Activated naive CD4-positive, alpha-beta T cell (primary cell): ENCODE measurements at places on chromosomes 5 and 9.

- no peak for DNase-seq
These were observed 312.5 kb upstream of the PTGER4 start for GRCh38 chr5:40367255-40367654.

- no peak for DNase-seq
These were observed 65.9 kb upstream of the DAP start for GRCh38 chr5:10826971-10827370.

DNA sequence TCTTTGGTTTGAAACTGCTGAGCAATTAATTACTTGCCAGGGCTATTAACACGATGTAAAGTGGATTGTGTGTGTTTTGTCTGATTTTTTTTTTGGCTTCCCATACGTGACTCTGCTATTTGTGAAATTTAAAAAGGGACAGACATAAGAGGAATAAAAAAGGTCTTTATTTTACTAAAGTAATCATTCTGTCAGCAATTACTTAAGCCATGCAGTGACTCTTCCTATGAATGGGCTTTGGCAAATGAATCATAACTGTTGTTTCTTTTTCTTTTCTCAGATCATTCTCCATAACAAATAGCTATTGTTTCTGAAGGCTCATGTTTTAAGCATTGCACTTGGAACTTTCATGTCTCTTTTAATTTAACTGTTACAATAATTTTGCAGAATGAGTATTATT lies 461.3 kb upstream of the RORB start:
- no peak for DNase-seq

GRCh38 chr5:125510651-125511050 lies 764.2 kb upstream of the ZNF608 start:
- DNase-seq: no peak

DNA sequence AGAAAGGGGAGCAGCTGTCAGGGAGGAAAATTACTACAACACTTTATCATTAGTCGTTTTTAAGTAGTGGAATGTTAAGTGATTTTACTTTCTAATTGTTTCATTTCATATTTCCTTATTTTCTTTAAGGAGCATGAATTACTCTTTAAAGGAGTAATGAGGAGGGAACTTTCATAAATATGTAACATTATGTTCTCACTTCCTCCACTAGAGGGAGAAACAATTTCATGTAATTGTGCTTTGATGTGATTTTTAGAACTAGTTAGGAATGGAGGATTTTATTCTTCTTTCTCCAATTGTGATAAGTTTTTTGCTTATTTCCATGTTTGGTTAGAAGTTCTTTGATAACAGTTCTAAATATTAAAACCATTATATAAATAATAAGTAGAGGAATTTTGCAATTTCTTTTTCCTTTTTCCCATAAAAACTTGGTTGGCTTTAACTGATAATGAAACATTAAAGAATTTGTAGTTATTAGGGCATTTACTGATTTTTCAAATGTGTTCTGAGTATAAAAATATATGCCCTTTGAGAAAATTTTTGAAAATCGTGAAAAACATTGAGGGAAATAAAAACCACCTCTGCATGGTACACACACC lies 25.6 kb downstream of the CEP78 start:
- DNase-seq: no peak

DNA sequence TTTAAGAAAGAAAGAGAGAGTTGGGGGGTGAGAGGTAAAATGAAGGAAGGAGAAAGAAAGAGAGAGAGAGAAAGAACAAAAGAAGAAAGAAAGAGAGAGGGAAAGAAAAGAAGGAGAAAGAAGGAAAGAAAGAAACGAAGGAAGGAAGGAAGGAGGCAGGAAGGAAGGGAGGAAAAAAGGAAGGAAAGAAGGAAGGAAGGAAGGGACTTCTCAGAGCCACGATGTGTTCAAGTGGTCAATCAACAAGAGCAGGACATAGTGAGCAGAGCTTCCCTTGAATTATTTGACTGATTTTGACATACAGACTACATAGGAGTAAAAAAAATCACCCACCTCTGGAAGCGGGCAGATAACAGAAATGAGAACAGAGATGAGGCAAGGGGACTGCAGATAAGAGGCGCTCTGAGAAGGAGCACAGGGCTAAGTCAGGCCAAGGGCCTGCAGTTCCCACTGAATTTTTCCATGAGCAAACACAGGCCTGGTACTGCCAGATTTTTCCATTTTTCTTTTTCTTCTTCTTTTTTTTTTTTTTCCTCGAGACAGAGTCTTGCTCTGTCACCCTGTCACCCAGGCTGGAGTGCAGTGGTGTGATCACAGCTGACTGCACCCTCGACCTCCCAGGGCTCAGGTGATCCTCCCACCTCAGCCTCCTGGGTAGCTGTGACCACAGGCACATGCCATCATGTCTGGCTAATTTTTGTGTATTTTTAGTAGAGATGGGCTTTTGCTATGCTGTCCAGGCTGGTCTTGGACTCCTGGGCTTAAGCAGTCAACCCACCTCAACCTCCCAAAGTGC lies 77.7 kb upstream of the IL17B start:
- DNase-seq: no peak

DNA sequence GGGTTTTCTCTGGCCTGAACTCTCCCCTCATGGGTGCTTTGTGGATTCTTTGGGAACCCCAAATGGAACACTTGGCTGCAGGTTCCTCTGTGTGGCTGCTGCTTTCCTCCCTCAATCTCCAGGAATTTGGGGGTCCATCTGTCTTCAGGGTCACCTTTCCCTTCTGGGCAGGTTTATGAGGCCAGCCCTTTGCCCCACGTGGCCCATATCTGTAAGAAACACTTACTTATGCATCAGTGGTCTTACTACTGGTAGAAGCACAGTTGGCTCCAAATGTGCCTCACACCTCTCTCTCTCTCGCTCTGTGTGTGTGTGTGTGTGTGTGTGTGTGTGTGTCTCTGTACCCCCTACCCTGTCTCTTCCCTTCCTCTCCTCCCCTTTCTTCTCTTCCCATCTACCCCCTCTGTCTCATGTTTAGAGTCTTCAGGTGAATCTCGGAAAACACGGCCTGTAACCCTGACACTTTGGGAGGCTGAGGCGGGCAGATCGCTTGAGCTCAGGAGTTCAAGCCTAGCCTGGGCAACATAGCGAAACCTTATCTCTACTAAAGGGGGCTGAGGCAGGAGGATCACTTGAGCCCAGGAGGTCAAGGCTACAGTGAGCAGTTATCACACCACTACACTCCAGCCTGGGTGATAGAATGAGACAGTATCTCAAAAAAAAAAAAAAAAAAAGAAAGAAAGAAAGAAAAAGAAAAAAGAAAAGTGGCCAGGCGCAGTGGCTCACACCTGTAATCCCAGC lies 26.8 kb downstream of the C5orf15 start:
- no peak for DNase-seq

DNA sequence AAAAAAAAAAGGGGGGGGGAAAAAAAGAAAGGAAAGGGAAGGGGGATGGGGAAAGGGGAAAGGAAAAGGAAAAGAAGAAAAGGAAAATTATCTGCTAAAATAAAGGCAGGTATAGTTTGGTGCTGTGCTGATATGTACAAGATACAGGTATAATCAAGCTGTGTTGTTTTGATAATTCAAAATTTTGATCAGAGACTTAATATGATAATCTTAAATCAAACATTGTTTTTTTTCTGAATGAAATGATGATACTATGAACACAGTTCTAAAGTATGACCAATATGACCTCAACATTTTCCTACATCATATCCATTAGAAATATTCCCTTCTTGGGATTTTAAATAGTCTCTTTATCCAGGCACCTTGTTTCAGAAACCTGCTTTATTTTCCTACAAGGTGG lies 115.6 kb upstream of the TRPM3 start:
- DNase-seq: no peak

DNA sequence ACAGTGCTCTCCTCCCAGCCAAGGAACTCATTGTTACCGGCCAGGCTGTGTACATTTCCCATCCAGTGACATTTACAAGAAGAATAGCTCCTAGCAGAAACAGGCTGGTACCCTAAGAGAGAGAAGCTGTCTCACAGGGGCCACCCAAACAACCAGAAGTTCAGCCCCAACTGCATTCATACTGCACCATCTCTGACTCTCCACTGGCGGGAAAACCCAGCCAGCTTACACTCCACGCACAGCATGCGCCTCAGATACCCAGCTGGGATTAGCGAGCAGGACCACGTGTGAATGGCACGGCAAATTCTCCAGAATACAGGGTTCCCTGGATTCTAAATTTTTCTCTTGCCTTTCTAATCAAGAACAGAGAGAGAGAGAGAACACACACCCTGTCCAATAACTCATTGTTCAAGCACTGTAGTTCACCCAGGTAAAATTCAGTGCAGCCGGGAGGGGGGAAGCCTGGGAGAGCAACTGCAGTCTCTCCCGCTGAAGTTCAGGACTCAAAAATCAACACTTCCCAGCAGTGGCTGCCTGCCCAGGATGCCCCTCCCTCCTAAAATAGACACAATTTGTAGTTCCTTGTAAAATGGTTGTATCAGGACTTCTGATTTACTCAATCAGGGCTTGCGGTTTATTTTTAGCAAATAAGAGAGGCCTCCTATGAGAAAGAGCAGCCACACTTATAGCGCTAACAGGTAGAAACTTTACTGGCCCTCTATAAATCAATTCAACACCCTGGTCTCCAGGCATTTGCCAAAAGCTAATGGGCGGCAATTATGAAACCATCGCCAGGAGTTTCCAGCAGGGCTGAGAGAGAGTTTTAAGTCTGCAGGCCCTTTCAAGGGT lies 2.2 kb downstream of the COL23A1 start:
- DNase-seq: no peak

GRCh38 chr5:160020964-160021363 lies 12.0 kb downstream of the TTC1 start:
- DNase-seq: no peak

- DNase-seq: no peak
These were observed 16.7 kb upstream of the COMMD10 start for GRCh38 chr5:116068028-116068632.

DNA sequence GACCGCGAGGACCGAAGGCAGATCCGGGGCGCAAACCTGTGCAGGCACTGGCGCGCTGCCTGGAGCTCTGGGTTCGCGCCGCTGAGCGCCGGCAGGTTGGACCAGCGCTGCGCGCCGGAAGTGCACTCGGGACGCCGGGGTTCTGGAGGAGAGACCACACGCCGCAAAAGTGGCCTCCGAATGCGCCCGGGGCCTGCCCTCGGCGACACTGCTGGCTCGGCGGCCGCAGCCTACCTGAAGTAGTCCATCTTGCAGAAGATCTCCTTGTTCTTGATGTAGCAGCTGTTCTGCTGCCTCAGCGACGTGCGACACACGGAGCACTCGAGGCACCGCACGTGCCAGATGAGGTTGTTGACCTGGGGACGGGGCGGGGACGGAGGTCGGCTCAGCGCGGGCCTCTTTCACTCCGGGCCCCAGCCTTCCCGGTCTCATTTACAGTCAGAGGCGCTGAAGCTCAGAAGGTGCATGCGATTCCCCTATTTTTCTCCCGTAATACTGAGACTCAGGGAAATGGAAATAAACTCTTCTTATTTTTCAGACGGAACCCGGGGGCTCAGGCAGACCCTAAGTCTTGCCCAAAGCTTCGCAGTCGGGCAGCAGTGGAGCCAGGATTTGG lies 2.5 kb downstream of the LHX6 start:
- DNase-seq: no peak

DNA sequence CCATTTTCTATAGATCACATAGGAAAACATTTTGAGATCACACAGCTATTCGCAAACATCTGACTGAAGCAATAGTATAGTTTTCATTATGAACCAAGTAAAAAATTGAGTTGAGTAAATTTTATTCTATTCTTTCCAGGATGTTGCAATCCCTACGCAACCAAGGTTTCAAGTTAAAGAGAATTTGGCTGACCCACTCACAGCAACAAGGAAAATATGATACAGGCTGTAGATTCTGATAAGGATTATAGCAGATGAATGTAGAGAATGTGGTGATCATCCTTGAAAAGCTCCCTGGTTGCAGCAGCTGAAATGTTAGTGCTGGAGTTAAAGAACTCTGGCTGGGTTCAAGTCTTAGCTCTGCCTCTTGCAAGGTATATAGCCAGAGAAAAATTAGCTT lies 4.7 kb downstream of the ABCA1 start:
- no peak for DNase-seq

DNA sequence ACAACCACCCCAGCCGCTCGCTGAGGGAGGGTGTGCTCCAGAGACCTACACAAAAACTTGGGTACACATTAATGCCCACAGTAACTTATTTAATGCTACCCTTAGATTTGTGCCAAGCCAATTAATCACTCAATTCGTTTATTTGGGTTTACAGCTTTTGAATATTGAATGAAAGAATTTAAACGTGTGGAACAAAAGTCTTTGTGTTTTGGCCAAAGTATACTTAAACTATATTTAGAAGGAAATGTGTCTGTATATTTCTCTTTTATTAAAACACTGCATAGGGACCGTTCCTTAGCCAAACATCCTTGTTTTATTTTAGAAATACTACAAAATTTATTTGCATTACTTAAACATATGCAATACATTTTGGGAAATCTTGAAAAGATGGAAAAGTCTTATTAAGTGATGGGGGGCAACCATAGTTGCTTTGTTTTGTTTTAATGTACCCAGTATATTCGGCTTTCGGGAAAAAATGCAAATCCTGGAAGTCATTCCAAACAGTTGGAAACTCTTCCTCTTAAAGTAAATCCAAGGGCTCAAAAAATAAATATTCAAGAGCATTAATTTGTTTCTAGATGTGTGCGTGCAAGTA lies 11.8 kb downstream of the ZNF608 start:
- DNase-seq: no peak

GRCh38 chr5:129858131-129858675 lies 46.1 kb upstream of the CHSY3 start:
- no peak for DNase-seq

DNA sequence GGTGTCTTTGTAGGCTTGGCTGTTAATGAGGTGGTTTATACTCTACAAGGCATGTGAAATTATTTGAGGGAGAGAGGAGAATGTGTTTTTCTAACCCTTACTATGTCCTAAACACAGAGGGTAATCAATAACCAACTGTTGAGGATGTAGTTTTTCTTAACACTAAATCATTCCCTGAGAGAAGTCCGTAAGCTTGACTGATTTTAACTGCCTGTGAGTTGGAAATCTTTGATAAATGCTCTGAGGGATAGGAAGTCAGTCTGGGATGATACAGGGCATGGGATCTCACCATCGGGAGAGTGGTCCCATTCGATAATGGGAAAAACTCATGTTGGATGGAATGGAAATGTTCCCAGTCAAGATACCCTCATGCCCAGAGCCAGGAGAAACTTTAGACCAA lies 249.6 kb downstream of the PDZD2 start:
- no peak for DNase-seq

DNA sequence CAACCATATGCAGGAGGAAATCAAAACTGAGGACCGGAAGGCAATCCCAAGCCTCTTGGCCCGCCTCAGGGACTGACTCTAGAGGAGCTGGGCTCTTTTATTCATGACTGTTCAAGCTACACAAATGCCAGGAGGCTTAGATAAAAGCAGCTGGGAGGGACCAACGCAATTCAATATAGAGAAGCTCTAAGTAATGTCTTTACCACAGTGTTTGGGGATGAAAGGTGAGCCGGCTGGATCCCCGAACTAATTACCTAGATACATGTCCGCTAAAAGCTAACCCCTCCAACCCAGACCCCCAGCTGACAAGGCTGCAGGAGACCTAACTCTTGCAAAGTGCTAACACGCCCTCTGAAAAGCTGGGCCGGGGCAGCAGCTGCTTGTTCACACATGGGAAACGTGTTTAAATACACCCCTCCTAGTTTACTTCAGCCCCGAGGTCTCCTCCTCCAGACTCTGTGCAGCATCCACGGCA lies 67.5 kb downstream of the TLE1 start:
- DNase-seq: no peak

GRCh38 chr9:127077644-127077946 lies 44.8 kb downstream of the ANGPTL2 start:
- DNase-seq: no peak
